ENCODE measurements at places on chromosomes 6 and 20. TPM values are rescaled to one million over a fixed set of nuclear protein-coding genes. Genes with fewer than 3 reads are reported as not detected.

DNA sequence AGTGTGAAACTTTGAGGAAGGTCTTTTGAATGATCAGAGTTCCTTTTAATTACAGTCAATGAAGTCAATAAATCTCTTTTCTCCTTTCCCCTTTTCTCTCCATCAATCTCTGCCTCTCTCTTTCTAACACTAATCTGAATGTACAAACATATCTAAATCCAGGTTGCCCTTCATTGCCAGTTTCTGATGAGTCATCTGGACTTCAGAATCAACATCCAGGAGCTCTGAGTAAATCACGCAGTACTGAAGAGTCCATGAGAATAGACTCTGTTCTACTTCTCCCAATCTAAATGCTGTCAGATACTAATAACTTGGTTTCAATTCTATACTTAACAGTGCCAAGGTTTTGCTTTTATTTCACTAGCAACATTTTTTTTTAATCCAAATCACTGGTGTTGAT, 238.7 kb upstream of the THEMIS start:
- H3K4me1 ChIP-seq = no peaks in the 10 kb centered on the region
- no peaks in the 10 kb centered on the region for H3K27me3 ChIP-seq
- no peak overlapping the region for H3K27ac ChIP-seq
- no peaks in the 10 kb centered on the region for H3K36me3 ChIP-seq
- no peak for DNase-seq
- H3K4me3 ChIP-seq = no peak overlapping the region

DNA sequence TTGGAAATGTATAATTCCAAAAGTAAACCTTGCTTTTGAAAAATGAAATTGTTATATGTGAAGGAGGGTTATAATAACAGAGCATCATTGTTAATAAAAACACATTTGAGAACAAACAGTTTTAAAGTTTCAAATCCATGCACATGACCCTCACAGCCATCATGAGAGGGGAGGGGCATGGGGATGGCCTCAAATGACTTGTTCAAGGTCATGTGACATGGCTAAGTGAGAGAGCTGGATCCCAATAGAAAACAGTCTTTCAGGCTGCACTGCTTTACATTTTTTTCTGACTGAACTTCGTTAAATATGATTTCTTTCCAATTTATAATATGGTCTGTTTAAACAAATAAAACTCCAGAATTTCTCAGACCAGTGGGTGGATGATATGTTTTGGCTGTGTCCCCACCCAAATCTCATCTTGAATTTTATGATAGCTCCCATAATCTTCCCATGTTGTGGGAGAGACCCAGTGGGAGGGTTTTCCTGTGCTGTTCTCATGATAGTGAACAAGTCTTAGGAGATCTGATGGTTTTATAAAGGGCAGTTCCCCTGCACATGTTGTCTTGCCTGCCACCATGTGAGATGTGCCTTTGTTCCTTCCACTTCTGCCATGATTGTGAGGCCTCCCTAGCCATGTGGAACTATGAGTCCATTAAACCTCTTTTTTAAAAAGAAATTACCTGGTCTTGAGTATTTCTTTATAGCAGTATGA, 66.0 kb downstream of the DTD1 start:
- no peak for DNase-seq
- H3K4me3 ChIP-seq = no peak overlapping the region
- H3K4me1 ChIP-seq = no peaks in the 10 kb centered on the region
- H3K27me3 ChIP-seq = no peaks in the 10 kb centered on the region
- no peak overlapping the region for H3K27ac ChIP-seq

DNA sequence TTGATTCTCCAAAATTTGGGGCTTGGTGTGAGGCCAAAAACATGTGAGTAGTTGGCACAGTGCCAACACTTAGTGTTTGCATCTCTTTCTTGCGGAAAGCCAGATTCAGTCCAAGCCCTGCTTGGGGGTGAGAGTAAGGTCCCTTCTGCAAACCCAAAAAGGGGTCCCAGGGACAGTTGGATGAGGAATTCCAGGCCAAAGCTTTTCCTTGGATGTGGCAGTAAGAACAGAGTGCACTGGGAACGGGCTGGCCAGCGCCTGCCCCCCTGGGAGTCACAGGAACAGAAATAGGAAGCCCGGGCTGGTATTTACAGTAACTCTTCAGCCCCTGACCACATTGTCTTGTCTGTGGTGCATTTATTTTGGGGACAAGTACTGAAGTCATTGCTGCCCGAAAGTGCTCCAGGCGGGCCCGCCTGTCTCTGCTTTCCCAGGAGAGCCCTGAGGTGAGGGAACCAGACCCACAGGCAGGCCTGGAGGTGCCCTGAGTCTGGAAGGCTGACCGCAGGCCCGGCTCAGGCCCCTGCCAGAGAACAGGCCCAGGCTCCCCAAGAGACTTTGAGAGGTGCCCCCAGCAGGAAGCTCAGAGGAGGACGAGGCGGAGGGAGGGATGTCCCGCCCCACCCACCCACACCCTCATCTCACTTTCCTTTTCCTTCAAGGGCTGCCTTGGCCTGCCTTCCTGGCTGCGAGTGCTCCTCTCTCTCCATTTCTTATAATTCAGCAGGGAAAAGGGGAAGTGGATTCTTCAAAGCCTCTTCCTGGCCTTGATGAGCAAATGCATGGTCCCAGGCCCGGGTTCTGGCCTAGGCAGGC, 218.4 kb downstream of the MAFB start:
- H3K27ac ChIP-seq = no peak overlapping the region
- H3K36me3 ChIP-seq = no peaks in the 10 kb centered on the region
- H3K27me3 ChIP-seq = no peaks in the 10 kb centered on the region
- no peaks in the 10 kb centered on the region for H3K4me1 ChIP-seq
- no peak overlapping the region for H3K4me3 ChIP-seq

DNA sequence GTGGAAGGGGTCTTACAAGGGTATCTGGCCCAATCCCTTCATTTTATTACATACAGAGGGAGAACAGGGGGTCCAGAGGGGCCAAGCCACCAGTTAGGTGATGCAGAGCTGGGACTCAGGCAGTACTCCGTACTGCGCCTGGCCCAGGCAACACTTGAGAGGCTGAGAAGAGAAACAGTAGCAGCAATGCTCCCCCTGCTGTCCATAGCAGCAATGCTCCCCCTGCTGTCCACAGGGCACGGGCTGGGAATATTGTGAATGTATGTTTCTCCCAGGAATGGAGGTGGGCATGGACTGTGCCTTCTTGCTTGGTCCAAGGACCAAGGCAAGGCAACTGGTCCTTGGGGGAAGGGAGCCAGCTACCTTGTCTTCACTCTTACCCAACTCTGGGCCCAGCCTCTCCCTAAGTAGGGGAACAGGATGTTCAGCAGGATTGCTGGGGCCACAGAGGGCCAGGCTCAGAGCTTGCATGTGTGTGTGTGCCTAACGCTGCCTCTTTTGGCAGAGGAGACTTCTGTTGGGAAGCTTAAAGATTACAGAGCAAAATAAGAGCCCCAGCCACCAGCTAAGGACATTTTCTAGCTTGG, 14.8 kb upstream of the FAM83C start:
- H3K27me3 ChIP-seq = no peaks in the 10 kb centered on the region
- H3K4me1 ChIP-seq = peaks cover 12% of the 10 kb centered on the region
- DNase-seq = peak; percentile 29
- peaks cover 15% of the 10 kb centered on the region for H3K36me3 ChIP-seq

DNA sequence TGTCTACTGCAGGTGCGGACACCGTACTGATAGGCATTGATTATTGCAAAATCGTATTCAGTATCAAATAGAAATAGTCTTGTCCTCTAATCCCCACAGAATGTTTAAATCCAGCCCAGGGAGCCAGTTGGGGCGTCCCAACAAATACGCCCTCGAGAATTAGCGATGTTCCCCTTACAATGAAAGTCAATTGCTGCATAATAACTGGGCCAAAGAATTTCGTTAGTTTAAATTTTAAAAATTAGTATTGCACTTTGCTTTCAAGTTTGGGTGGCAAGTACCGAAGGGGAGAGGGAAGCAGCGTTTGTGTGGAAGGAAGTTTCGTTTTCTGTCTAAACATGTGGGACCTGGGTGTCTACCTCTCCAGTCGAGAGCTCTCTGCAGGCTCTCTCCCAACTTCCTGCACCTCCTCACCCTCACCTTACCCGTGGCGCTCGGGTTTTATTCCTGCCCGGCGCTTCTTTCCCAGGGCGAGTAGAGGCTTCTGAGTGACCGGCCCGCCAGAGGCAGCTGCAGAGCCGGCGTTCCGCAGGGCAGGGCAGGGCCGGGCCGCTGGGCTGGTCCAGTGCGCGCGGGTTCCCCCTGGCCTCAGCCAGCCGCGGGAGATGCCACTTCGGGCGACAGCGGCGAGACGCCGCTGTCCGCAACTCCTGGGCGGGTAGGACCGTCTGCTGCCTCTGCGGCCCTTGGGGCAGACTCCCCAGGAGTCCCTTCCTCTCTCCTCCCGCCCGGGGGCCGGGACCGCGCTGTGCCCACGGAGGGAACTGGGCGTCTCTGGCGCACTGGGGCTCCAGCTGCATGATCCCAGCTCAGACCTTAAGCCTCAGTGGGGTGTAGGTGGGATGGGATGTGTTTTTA, 862 bp upstream of the TFAP2C start:
- H3K4me1 ChIP-seq = peaks cover 22% of the 10 kb centered on the region
- H3K27me3 ChIP-seq = peaks cover 17% of the 10 kb centered on the region
- H3K27ac ChIP-seq = no peak overlapping the region
- H3K36me3 ChIP-seq = no peaks in the 10 kb centered on the region

- H3K4me3 ChIP-seq = no peak overlapping the region
- no peaks in the 10 kb centered on the region for H3K36me3 ChIP-seq
- peaks cover 32% of the 10 kb centered on the region for H3K4me1 ChIP-seq
- H3K27me3 ChIP-seq = no peaks in the 10 kb centered on the region
Measured at GRCh38 chr6:29925321-29925720, 17.0 kb upstream of the HLA-A start.

- H3K4me1 ChIP-seq = peaks cover 3% of the 10 kb centered on the region
- no peak for DNase-seq
- no peaks in the 10 kb centered on the region for H3K36me3 ChIP-seq
- H3K27me3 ChIP-seq = no peaks in the 10 kb centered on the region
Measured at GRCh38 chr6:144008846-144009245, 787 bp upstream of the PLAGL1 start.

DNA sequence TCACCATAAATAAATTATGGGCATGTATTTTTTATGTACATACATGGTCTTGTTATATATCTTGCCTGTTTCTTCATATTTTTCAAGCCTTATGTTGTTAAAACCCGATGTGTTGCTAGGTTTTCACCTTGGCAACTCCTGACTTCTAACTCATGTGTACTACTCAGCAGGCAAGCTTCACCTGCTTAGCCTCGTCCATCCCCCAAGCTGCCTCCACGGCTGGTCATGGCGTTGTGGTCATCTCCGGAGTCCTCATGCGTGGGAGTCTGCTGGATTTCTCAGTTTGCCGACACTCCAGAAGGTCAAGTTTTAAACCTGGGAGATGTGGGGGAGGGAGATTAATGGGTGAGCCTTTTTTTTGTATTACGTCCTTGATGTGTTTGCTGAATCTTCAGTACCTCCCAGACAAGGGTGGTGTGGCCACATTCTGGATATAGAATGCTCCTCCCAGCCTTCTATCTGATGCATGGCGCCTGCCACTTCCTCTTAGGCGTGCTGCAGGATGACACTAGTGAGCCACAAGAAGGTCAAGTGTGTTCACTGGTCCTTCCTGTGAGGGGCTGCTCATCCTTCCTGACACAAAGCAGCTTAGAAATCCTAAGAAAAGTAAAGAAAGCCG, 26.6 kb upstream of the EDN3 start:
- DNase-seq = no peak
- no peak overlapping the region for H3K4me3 ChIP-seq
- peaks cover 8% of the 10 kb centered on the region for H3K27me3 ChIP-seq

- DNase-seq = no peak
- H3K27me3 ChIP-seq = no peaks in the 10 kb centered on the region
- H3K27ac ChIP-seq = no peak overlapping the region
- no peaks in the 10 kb centered on the region for H3K36me3 ChIP-seq
- no peaks in the 10 kb centered on the region for H3K4me1 ChIP-seq
- no peak overlapping the region for H3K4me3 ChIP-seq
Measured at GRCh38 chr6:150874179-150874578, 8.7 kb downstream of the MTHFD1L start.

GRCh38 chr6:134534708-134535149, 216.8 kb upstream of the SGK1 start:
- peaks cover 17% of the 10 kb centered on the region for H3K4me1 ChIP-seq
- DNase-seq = no peak
- H3K27ac ChIP-seq = no peak overlapping the region
- no peaks in the 10 kb centered on the region for H3K27me3 ChIP-seq
- H3K36me3 ChIP-seq = no peaks in the 10 kb centered on the region

DNA sequence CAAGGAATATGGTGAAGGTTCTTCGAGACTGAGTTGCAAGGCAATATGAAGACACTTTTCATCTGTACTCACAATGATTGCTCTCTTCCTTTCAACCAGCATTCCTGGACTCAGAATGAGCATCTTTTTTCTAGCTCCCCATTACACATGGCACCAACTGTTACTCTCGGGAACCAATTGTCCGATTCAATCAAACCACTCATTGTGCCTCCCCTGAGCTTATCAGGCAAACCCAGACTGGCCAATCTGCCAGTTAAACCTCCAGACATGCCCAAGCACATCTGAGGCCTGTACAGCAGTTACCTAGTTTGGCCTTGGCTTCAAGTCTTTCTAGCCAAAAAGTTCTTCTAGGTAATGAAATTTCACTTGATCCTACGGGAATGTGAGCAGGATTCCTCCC, 164.1 kb downstream of the ID4 start:
- no peaks in the 10 kb centered on the region for H3K36me3 ChIP-seq
- H3K27ac ChIP-seq = no peak overlapping the region
- no peak for DNase-seq
- no peak overlapping the region for H3K4me3 ChIP-seq
- no peaks in the 10 kb centered on the region for H3K4me1 ChIP-seq
- H3K27me3 ChIP-seq = no peaks in the 10 kb centered on the region

The KIF25 gene
- total RNA-seq = not detected

The GLP1R gene
- total RNA-seq = not detected

The OTOR gene
- total RNA-seq = not detected

The PPIL6 gene
- 0.35 TPM for total RNA-seq

The MYL9 gene
- 1.3 TPM for total RNA-seq

The ACSS1 gene
- total RNA-seq = 58.3 TPM

The TXLNB gene
- 0.73 TPM for total RNA-seq

All from T-cell (primary cell).